ENCODE measurements at places on chromosomes 11 and 22.

DNA sequence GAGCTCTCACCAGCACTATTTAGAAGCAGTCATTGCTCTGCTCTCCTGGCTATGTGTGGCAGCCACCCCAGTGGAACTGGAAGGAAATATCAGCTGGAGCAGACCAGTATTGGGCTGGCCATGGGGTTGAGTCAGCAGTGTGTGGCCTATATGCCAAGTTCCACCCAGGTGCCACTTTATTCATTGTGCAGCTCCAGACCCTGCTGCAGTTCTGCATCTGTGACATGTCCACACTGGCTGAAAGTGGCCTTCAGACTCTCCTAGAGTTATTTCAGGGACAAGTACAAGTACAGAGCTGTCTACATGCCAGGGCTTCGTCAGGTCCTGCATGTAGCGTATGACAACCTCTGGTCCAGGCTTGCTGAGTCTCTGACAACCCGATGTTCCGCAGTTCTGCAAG lies 55.2 kb downstream of the CABIN1 start:
- no peak overlapping the region for H3K27ac ChIP-seq
- no peak overlapping the region for H3K4me3 ChIP-seq
- DNase-seq, result no peak
- no peaks in the 10 kb centered on the region for H3K27me3 ChIP-seq
- H3K4me1 ChIP-seq, result no peaks in the 10 kb centered on the region
- H3K36me3 ChIP-seq, result peaks cover 24% of the 10 kb centered on the region

GRCh38 chr22:27435844-27436576 lies 365.5 kb downstream of the MN1 start:
- peaks cover 32% of the 10 kb centered on the region for H3K4me1 ChIP-seq
- H3K27ac ChIP-seq, result no peak overlapping the region
- H3K27me3 ChIP-seq, result peaks cover 21% of the 10 kb centered on the region
- DNase-seq, result no peak
- H3K36me3 ChIP-seq, result no peaks in the 10 kb centered on the region
- no peak overlapping the region for H3K4me3 ChIP-seq

- H3K27ac ChIP-seq, result peak overlapping the region; percentile 94
- H3K4me3 ChIP-seq, result peak overlapping the region; percentile 49
- peaks cover 32% of the 10 kb centered on the region for H3K27me3 ChIP-seq
These were observed 17.3 kb downstream of the EPS8L2 start for GRCh38 chr11:723120-723883.

DNA sequence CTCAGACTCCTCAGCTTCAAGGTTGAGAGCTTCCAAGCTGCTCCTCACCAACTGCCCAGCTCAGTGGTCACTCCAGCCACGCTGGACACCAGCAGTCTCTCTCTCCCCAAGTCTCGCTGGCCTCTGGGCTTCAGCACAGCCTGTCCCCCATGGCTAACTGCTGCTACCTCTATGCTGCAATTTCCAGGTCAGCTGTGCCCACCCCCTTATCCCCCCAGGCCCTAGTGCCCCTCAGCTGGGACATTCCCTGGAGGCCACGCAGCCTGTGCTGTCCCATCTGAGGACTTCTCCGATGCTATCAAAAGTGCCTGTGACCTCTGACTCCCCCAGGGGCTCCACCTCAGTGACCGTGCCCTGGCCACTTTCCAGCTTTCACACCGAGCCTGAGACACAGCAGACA lies 37.5 kb upstream of the PHF21B start:
- no peaks in the 10 kb centered on the region for H3K36me3 ChIP-seq
- no peak overlapping the region for H3K27ac ChIP-seq
- H3K4me3 ChIP-seq, result no peak overlapping the region
- H3K27me3 ChIP-seq, result peaks cover 39% of the 10 kb centered on the region
- no peak for DNase-seq

- H3K4me1 ChIP-seq, result peaks cover 25% of the 10 kb centered on the region
- H3K27me3 ChIP-seq, result no peaks in the 10 kb centered on the region
- no peak for DNase-seq
These were observed 5.9 kb downstream of the PLXNB2 start for GRCh38 chr22:50301581-50301991.

GRCh38 chr11:31643857-31644256 lies 134.3 kb downstream of the ELP4 start:
- H3K4me3 ChIP-seq, result no peak overlapping the region
- H3K27ac ChIP-seq, result no peak overlapping the region
- H3K4me1 ChIP-seq, result no peaks in the 10 kb centered on the region
- H3K27me3 ChIP-seq, result no peaks in the 10 kb centered on the region
- DNase-seq, result no peak
